ENCODE measurements at places on chromosomes 7 and 10.

GRCh38 chr10:8105932-8106331 is 51.4 kb downstream of the GATA3 start:
- no peak for DNase-seq

DNA sequence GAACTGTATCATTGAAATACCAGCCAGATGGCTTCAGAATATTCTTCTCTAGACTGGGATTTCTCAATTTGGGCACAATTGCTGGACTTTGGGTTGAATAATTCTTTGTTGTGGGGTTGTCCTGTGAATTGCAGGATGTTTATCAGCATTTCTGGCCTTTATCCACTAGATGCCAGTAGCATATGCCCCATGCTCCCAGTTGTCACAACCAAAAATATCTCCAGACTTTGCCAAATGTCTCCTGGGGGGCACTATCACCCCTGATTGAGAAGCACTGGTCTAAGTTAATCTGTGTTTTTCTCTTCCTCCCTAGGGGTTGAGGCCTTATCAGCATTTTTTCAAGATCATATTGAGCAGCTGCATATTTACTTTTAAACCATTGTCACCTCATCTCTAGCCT is 204.9 kb upstream of the SP8 start:
- no peak for DNase-seq

DNA sequence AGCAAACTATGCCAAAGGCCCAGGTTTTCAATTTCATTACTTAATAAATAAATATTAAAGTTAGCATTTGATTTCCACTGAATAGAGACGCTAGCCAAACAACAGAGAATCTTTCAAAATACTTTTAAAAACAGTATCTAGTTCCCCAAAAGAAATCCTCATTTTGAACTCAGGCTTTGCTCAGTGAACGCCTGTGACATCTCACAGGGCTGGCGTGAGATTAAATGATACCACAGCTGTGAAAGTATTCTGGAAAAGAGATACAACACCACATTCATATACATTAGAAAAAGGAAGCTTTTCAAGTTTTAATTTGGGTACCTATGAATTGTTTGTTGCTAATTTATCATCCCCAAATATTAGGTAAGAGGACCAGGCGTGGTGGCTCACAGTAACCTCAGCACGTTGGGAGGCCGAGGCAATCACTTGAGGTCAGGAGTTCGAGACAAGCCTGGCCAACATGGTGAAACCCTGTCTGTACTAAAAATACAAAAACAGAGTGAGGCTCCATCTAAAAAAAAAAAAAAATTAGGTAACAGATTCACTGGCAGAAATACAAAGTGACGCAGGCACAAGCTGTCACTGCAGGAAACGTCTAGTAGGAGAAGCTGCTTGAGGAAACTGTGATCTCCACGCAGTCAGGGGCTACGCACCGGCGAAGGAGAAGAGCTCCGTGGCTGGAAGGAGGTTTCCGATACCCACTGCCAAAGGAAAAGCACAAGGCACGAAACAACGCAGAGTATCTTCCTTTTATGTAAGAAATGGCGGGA is 50.0 kb downstream of the AMZ1 start:
- DNase-seq = peak; percentile 96

DNA sequence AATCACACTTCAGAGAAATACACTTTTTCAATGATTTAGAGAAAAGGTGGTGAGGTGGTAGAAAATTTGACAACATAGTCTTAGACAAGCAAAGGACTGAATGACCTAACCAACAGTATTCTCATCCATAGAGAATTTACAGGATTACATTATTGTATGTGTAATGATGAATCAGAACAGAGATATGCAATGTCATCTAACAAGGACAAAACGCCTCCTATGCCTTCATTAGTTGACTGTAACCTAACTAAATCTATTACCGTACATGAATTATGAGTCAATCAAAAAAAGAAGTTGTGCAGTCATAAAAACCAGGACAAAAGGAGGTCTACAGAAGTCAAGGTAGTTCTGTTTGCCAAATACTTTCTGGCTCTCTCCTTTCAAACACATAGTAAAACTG is 66.5 kb downstream of the RAB11FIP2 start:
- no peak for DNase-seq

- no peak for DNase-seq
Measured at GRCh38 chr10:76397181-76398042, 966.0 kb downstream of the LRMDA start.

DNA sequence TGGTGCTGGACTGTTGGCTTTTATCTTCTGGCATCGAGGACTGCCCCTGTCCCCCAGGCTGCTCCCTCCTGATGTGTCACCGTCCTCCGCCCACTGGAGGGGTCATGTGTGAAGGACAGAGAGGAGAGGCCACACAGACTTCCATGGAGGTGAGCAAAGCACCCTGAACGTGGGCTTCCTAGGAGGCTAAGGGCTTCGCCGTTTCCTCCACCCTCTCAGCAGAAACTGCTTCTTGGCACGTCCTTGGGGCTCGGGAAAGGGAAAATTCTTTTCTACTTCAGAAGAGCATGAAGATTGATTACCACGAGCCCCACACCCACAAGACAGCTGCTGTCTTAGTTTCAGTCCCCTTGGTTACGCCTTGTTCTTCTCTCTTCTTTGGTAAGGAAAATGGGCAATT is 218.2 kb downstream of the CCDC3 start:
- no peak for DNase-seq

DNA sequence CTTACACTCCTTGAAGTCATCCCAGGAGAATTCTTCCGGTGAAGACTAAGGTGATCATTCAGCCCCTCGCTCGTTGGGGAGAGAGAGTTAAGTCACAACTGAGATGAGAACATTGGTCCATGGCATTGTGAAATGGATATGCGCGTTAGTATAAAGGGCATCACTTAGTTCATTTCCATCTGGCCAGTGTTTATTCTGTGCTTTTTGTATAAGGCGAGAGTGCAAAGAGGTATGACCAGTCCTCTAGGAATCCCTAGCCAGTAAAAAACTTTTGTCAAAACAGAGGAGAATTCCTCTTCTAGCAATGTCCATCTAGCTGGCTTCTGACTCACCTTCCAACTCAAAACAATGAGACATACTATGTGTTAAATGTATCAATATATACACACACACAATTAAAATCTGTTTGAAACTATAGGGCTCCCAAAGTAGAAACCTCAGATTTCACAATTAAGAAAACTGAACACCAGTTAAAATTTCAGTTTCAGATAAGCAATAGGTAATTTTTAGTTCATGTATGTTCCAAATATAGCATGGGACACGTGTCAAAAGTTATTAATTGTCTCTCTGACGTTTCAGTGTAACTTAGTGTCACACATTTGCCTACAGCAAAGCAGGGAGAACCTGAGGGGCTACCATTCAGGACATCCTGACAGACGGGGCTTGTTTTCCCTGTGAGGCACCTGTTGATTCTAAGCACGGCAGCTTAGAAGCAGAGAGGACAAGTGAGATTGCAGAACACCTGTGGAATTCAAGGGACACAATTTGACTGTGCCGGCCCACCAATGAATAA is 158.9 kb downstream of the KLF6 start:
- DNase-seq = no peak

- no peak for DNase-seq
Measured at GRCh38 chr10:103177123-103177522, 15.9 kb downstream of the NT5C2 start.
